Activated CD4-positive, alpha-beta memory T cell treated with anti-CD3 and anti-CD28 coated beads for 36 hours (primary cell): ENCODE measurements at places on chromosomes 16 and 17.

- DNase-seq = no peak
Measured at GRCh38 chr17:7688808-7689316, 585 bp downstream of the WRAP53 start.

GRCh38 chr17:38761612-38762011 is 9.1 kb downstream of the PSMB3 start:
- peak; percentile 63 for DNase-seq

- DNase-seq = no peak
Measured at GRCh38 chr16:68105611-68106010, 20.4 kb downstream of the NFATC3 start.

DNA sequence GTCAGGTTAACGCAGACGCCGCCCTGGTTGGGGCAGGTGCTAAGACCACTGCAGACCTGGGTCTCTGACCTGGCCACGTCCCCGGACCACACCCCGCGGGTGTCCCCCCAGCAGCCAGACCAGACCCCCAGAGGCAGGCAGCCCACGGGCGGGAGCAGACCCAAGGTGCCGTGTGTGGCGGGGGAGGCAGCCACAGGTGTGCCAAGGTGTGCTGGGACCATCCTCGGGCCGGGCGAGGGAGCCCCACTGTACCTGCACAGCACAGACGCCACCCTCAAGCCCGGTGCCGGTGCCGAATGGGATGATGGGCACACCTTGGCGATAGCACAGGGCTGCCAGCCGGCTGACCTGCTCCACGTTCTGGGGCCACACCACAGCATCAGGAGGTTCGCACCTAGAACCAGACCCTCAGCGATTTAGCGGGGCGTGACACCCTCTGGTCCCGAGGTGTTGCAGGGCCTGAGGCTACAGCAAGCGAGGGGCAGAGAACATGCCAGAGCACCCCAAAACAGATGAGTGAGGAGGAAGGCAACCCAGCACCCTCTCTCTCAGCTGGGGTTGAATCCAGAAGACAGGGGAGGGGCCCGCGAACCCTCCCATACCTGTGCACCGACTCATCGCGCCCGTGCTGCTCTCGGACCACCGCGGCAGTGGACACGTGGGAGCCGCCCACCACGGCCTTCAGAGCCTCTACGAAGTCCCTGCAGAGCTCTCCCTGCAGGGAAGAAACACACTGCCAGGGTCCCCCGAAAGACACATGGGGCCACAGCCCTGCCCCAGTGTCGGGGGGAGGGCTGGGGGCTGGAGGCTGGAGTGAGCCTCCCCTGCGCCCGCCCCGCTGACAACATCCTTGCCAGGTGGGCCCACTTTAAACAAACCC is 1.4 kb downstream of the LDHD start:
- no peak for DNase-seq
